ENCODE measurements at places on chromosomes 6 and 20.
A peak's percentile ranks its signal among the peaks of the same experiment; 100 is the strongest.

GRCh38 chr6:139611327-139612134, 237.1 kb upstream of the CITED2 start:
- no peak for DNase-seq

- peak; percentile 57 for DNase-seq
These were observed 45.0 kb upstream of the FUCA2 start for GRCh38 chr6:143556529-143556928.

DNA sequence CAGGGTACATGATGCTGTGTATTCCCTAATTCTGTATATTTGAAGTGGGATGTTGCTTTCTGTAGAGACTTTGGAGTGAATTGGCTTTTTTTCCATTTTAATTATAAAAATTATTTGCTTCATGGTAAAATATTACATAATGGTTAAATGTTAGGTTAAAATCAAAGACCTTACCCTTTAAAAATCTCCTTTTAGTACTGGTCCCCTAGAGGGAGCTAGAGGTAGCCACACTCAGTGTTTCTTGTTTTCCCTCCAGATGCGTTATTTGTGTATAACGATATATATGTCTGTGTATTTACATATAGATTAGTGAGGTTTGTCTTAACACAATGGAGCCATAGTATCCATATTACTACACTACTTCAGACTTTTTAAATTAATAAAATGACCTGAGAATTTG, 146.7 kb downstream of the PLCB4 start:
- no peak for DNase-seq

DNA sequence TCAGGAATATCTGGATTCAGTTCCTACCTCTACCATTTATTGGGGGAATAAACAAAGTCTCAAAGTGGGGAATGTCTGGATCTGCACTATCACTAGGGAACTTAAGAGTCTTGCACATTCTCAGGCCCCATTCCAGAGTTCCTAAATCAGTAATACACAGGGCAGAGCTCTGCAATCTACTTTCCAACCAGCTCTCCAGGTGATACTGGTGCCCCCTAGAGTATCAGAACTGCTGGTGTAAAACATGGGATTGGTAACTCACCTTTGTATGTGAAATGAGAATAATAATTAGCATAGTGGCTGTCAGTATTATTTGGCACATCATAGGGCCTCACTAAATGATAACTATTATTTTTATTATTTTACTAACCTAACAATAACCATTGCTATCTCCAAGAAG, 278.8 kb upstream of the IMPG1 start:
- no peak for DNase-seq

- DNase-seq = no peak
These were observed 7.4 kb downstream of the FOXA2 start for GRCh38 chr20:22576733-22577514.

DNA sequence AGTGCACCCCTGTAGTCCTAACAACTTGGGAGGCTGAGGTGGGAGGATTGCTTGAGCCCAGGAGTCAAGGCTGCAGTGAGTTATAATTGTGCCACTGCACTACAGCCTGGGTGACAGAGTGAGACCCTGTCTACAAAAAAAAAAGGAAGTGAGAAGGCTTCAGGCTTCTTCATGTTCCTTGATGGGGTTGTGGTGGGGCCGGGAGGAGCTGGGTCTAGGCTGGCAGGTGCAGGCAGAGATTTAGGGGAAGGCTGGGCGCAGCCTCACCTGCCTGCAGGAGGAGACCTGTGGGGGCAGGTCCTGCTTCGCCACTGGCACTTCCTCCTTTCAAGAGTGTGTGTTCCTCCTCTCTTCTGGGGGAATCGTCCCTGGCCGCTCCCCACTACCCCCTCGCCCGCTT, 63.9 kb downstream of the CHMP4B start:
- no peak for DNase-seq

- DNase-seq = no peak
These were observed 83.7 kb downstream of the SLC22A3 start for GRCh38 chr6:160431791-160432404.

DNA sequence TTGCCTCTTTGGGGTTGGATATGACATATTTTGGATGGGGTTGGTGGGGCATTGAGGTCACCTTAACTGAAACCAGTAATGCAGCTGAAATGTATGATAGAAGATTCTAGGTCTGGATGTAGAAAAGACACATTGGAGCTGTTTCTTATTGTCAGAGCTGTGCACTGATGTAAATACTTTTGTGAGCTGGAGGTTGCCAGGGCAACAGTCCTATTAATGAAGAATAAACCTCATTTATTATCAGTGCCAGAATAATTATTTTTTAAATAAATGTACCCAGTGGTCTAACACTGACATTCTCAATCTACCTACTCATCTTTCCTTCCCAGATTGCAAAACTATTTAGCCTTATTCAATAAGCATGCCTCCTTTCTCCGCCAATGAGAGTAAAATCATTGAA, 57.0 kb downstream of the CAP2 start:
- no peak for DNase-seq
